DMS79 (cell line): ENCODE measurements at places on chromosomes 2 and 18.
A peak's percentile ranks its signal among the peaks of the same experiment; 100 is the strongest.

- DNase-seq: no peak
Observed at GRCh38 chr18:80201739-80202138, 45.6 kb downstream of the PARD6G start.

DNA sequence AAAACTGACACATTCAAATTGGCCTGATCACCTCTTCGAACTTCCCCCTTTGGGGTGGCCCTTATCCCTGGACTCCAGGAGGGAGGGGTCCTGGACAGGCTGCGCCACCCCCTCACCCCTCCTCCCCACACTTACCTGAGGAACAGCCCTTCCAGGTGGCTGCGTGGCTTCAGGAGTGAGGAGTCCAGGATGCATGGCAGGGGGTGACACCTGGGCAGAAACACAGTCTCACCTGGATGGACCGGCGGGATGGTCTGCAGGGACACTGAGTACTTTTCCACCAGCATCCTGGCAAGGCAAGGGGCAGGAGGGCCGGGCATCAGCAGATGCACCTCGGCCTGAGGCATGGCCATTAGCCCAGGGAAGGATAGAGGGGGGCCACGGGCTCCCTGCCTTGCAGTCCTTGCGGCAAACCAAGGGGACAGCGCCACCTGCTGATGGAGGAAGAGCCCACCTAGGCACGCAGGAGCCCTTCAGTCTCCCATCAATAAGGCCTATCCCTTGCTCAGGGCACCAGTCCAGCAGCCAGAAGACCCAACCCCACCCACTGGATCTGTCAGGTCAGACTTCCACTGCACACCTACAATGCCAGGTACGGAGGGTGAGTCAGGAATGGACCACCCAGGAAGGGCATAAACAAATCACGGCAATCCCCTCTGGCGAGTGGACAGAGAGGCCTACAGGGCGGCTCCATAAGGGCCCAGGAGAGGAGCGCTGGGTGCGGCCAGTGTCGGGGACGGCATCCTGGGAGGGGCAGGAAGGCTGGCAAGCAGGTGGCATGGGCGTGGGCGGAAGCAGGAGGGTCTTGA lies 26.0 kb downstream of the FAM178B start:
- DNase-seq: peak; percentile 53

DNA sequence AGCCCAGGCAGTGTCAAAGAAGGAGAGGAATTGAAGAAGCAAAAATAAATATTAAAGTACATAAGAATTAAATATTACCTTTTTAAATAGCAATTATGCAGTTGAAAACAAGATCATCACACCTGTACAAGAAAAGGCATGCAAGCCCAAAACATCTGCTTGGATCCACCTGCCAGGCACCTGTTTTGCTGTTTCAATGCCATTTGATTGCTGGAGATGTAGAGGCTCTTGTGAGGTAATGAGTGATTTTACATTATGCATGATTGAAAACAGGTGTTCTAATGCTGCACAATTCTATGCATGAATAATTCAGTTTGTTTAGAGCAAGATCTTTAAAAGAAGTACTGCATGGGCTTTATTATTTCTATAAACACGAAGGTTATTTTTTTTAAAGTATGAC lies 700.6 kb upstream of the ZEB2 start:
- peak; percentile 94 for DNase-seq

DNA sequence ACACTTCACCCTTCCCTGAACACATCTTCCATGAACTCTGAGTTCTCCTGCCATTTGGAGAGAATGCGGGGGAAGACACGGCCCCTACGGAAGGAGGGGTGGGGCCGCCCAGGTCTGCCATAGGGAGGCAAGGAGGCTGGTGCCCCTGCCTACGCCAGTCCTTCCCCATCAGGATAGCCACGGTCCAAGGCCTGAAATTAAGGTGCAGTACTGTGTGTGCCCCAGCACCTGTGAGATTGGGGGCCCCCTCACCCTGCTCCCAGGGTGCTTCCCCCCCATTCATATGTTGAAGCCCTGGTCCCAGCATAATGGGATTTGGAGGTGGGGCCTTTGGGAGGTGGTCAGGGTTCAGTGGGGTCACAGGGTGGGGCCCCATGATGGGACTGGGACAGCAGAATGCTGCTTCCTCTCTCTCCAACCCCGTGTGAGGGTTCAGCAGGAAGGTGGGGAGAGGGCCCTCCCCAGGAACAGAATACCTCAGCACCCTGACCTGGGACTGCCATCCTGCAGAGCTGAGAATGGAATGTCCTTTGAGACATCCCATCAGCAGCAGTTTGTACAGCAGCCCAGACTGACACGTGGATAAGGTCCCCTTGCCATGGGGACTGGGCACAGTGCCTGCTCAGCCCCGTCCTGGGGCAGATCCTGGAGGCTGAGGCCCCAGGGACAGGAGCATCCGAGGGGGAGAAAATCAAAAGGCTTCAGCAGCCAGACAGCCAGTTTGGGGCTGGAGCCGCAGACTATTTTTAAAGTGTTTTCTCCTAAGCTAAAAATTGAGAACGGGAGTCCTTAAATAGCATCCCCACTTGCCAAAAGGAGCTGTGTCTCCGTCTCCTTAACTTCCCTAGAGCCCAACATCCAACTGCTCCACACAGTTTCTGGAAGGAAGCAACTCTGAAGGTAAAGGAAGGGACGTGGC lies 105.1 kb downstream of the NDUFA10 start:
- DNase-seq: no peak

- no peak for DNase-seq
Observed at GRCh38 chr18:61323951-61324350, 9.3 kb upstream of the CDH20 start.

DNA sequence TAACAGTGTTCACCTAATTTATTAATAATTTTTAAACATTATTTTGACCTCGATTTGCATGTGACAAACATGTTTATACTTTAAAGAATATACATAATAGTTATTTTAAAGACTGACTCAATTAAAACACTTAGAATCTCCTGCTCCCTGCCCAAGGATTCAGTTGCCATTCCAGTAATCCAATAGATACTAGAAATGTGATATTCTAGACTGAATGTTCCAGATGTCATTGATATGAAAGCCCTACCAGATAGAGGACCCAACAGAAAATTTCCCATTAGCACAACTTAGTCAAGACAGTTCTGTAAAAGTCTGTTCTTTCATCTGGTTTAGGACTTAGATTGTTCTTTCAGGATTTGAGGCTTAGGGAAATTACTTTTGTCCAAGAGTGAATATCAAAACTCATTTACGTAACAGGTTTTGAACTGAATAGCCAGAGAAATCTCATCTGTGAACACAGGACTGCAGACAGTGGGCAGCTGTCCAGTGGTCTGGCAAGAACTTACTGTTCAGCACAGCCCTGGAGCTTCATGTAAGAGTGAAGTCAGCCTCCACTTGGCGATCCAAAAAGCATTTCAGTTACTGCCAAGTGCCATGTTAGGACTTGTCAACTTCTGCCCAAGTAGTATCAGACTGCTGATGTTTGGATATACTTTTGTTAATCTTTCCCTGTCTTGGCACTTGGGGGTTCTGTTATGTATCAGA lies 77.5 kb downstream of the OSBPL6 start:
- no peak for DNase-seq
